ENCODE measurements at places on chromosomes 6 and 20.

GRCh38 chr20:43543138-43543537 is 15.7 kb upstream of the SGK2 start:
- ATAC-seq = no peak

DNA sequence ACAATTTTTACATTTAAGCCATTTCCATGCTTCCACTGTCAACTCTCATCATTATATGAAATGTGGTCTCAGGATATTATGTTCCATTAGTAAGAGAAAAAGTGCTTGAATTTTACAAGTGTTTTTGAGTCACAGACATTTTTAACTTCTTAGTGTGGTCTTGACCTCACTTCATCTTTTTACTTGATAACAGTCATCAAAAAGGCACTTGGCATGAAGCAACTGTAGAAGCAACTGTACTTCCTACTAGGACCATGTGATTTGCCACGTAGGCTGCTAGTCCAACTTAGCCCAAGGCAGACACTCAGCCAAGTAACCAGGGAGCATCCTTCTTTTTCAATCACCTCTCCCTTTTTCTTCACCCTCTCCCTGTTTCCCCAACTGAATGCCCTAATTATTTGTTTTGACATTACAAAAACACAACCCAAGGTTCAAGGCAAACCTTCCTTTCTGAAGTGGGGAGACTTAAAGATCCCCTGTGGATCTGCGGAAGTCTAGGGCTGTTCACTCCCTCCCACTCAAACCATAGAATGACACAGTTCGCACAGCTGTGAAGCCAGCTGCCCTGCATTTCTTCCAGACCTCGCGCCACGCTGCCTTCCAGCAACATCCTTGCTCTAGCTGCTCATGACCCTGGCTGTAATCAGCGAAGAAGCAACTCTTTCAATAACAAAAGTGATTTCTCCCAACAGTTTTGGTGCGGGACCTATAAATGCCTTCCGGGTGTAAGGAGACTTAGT is 45.0 kb downstream of the PHACTR1 start:
- ATAC-seq = no peak

DNA sequence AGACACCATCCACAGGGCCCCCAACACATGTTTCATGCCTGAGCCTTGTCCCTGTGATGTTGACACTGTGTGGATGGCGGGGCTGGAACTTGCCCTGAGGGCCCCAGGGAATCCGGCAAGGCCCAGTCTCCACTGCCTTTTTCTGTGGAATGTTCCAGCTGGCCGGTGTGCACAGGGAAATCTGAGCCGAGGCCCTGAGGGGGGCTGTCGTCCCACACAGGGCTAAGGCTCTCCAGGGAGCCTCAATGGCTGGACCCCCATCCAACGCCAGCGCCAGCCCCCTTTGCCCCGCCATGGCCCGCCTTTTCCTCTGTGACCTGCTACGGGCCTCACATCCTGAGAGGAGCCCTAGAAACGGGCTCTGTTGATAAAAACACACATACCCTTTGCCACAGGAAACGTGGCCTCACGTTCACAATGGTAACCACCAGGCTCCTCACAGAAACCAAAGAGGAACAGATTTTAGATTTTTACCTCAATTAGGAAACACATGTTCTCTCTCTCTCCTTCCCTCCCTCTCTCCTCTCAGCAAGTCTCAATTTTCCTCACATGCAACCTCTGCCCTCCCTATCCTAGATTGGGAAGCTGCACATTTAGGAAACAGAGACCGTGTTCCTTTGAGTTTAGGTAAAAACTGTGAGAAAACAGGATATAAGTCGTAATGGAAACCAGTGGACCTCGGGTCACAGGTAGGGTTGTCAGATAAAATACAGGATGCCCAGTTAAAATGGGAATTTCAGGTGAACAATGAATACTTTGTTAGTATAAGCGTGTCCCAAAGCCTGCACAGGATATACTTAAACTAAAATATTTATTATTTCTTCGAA is 13.7 kb upstream of the ZNF831 start:
- ATAC-seq = peak; percentile 65

DNA sequence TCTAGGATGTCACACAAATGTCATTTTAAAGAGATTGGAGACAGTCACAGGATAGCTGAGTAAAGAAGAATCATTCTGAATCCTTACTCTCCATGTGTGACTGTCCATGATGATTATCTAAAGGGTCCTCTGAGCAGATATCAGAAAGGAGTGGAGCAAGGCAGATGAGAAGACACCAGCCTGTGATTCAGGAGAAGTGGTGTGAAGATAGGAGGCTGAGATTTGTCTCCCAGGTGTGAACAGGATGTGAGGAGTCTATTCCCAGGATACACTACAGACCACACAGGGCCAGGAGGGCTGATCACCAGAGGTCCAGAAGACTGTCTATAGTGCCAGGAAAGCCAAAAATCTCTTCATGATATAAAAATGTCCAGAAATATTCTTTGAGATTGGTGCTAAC is 27.0 kb downstream of the RWDD2A start:
- ATAC-seq = no peak

GRCh38 chr6:7267071-7267465 is 45.9 kb downstream of the SSR1 start:
- ATAC-seq = no peak

GRCh38 chr20:54044156-54044555 is 26.2 kb downstream of the BCAS1 start:
- ATAC-seq = peak; percentile 85

GRCh38 chr6:14001329-14002012 is 76.7 kb downstream of the RNF182 start:
- no peak for ATAC-seq

- ATAC-seq = peak; percentile 83
Measured at GRCh38 chr6:105810105-105810921, 275.8 kb upstream of the PRDM1 start.

GRCh38 chr6:131000544-131000943 is 62.5 kb downstream of the EPB41L2 start:
- ATAC-seq = no peak

- no peak for ATAC-seq
Measured at GRCh38 chr20:51065615-51066014, 42.7 kb upstream of the KCNG1 start.

DNA sequence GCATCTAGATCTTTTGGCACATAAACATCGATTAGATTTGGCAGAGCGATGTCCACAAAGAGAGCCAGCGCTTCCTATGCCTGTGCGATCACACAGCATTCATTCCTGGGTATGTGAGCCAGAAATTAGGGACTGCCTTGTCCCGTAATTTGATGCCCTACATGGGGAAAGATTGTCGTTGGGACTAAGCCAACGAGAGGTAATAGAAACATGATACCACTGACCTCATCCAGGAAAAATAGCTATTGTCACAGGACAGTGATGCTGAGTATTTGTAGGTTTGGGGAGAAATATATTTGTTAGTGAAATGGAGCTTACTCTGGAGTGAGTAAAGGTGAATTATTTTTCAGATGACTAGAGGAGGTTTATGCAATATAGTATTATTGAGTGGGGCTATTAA is 154.0 kb downstream of the TSHZ2 start:
- ATAC-seq = no peak

GRCh38 chr20:1338096-1338495 is 9.2 kb upstream of the SDCBP2 start:
- no peak for ATAC-seq

DNA sequence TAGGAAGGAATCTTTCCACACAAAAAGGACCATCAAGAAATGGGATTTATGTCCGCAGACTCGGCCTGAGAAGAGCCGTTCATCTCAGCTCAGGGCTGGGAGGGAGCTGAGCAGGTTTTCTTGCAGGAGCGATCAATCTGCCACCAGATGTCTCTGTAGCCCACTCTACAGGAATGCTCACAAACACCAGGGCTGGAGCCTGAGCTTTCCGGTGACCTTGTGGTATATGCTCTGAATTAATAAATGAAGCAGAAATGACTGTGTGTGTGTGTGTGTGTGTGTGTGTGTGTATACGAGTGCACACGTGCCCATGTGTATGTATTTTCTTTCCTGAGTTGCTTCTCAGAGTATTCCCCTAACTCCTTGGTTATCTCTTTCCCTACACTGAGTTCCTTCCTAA is 12.0 kb downstream of the CD83 start:
- ATAC-seq = peak; percentile 16

- no peak for ATAC-seq
Measured at GRCh38 chr20:62662422-62662821, 20.1 kb downstream of the SLCO4A1 start.

GRCh38 chr6:75748743-75749538 is at the start of gene MYO6:
MYO6 (plus strand) TSS chr6:75749239; CDS start chr6:75817548, 68,309 bp downstream.
- peak; percentile 88 for ATAC-seq

GRCh38 chr6:143656026-143656425 is 21.7 kb upstream of the PHACTR2 start:
- no peak for ATAC-seq

DNA sequence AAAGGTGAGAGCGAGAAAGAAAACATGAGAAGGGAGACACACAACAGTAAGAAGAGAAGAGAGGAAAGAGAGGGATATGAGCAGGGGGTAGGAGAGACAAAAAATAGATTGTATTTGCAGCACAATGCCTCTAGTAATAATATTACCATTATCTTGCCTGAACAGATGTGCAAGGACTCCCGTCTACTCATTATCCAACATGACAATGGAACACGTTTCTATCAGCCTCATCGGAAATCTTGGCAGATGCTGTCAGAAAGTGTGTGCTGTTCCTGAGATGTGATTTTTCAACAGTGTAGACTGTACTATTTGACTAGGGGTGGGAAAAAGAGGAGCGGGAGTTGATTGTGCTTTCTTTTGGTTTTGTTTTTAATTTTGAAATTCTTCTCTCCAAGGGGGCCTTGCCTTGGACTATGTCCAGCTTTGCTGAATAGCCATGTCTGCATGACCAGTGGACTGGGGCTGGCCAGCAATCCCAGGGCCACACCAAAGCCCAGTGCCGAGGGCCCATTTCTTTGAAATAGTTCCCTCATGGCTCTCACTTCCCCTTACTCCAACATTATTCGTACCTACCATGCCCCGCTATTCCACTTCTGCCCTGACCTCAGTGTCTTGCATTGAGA is 11.3 kb upstream of the TRAM2 start:
- no peak for ATAC-seq

GRCh38 chr20:25309395-25310267 is 61.7 kb downstream of the PYGB start:
- ATAC-seq = no peak

DNA sequence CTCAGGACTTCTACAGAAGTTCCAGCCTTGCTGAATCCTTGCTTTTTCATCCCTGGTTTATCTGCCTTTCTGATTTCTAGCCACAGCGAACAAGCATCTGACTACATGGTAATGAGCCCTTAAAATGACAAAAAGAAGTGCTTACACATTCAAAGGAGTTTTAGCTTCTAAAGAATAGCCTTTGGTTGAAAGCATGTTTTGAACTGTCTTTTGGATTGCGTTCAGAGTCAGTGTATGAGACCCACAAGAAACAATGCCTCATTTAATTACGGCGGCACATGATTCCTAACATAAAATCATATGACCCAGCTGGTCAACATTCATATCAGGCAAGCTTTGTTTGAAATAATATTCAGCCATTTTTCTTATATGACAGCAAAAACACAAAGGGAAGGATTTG is 784.2 kb downstream of the KIF16B start:
- no peak for ATAC-seq

DNA sequence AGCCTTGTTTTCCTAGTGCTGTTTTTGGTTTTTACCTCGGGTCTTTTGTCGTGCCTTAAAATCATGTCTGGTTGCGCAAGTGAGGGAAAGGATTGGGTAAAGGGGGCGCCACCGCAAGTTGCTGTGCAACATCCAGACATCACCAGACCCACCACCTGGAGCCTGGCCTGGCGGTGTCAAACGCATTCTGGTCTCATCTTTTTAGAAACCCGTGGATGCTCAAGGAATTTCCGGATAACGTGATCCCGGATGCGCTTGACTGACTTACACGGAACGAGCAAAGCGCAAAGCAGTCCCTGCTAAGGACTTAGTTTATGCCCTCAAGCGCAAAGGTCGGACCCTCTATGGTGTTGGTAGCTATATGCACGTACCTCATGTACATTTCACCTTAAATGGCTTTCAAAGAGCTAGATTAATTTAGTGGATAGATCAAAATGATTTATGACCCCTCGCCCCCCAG is 105.2 kb downstream of the OR2B2 start:
- no peak for ATAC-seq

- no peak for ATAC-seq
Measured at GRCh38 chr6:33136310-33136900, 55.9 kb downstream of the COL11A2 start.

DNA sequence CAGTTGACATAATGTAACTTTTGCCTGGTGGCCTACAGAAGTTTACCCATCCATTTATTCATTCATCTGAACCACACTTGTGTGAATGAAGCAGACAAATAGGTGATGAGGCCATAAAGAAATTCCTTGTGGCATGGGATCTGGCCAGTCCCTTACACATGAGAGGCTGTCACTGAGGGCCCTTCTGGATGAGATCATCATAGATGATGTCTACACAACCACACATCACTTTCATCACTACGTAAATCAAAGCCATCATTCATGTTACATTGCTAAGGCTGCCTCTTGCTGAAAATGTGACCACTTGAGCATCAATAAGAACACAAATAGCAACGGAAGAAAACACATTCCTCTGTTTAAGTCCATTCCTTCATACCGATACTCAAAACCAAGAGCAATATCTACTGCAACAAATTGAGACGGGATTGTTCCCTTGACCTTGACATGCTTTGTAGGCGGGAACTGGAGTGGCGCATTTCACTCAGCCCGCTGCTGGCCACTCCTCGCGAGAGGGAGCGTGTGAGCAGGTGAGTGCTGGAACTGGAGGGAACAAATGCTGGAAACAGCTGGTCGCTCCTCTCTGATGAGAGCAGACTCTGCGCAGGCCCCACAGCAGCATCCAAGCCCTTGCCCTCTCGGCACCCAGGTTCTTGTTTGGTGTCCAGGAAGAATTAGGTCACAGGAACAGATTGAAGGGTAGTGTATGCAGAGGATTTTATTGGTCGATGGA is 49.3 kb downstream of the FAM50B start:
- ATAC-seq = no peak

GRCh38 chr6:75579951-75580350 is 21.7 kb upstream of the SENP6 start:
- peak; percentile 86 for ATAC-seq

DNA sequence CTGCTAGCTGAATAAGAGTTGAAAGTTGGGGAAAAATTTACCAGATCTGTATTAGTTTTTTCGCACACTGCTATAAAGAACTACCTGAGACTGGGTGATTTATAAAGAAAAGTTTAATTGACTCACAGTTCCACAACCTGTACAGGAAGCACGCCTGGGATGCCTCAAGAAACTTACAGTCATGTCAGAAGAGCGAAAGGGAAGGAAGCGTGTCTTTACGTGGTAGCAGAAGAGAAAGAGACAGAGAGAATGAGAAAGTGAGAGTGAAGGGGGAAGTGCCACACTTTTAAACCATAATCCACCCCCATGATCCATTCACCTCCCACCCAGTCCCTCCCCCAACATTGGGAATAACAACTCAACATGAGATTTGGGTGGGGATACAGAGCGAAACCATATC is 79.6 kb downstream of the KHDC1L start:
- ATAC-seq = peak; percentile 63

DNA sequence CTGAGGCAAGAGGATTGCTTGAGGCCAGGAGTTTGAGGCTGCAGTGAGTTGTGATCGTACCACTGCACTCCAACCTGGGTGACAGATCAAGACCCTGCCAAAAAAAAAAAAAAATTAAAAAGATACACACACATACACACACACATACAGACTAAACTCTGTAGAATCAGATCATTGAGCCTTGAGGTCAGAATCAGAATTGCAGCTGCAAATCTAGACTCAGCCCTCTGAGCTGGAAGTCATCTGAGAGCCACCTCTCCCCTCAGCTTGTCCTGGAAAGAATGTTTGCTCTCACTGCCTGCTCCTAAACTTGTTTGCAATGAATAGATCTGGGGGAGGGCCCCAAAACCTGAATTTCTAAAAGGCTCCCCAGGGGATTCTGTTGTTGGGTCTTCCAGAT is 41.4 kb upstream of the ANGPT4 start:
- no peak for ATAC-seq

- peak; percentile 15 for ATAC-seq
Measured at GRCh38 chr6:108597572-108598304, 37.0 kb downstream of the FOXO3 start.

Data from activated T-helper 17 cell treated with anti-CD3 and anti-CD28 coated beads, Interleukin-2, amount 50 U/mL, for 72 hours (primary cell).